HS-27A (cell line): ENCODE measurements at places on chromosomes 1 and 21.

GRCh38 chr1:197677752-197678295, 97.5 kb downstream of the DENND1B start:
- no peak for DNase-seq

DNA sequence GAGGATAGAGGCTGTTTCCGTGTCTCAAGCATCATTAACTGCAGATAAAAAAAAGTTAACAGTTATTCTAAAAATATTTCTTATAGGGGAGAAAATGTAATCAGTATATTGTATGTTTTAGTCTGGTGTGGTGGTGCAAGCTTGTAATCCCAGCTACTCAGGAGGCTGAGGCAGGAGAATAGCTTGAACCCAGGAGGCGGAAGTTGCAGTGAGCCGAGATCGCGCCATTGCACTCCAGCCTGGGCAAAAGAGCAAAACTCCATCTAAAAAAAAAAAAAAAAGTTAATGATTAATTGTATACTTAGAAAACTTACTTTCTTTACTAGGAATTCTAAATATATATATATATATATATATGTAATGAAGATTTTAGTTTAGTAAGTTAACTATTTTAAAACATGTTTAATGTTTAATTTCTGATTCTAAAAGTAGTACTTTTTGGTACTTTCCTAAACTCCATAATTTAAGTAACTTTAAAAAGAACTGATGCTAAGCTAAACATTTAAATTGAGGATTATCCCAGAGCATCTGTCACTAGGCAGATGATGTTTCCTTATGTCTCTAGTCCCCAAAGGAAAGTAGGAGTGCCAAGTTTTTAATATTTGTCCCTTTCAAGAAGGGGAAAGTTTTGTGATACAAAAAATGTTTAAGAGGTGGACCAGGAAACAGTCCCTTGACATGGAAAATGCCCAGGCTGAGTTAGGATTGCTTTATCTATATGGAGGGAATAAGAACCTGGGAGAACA, 66.3 kb downstream of the DYRK1A start:
- DNase-seq = no peak

- no peak for DNase-seq
Measured at GRCh38 chr1:206080026-206080820, 27.2 kb downstream of the RHEX start.

DNA sequence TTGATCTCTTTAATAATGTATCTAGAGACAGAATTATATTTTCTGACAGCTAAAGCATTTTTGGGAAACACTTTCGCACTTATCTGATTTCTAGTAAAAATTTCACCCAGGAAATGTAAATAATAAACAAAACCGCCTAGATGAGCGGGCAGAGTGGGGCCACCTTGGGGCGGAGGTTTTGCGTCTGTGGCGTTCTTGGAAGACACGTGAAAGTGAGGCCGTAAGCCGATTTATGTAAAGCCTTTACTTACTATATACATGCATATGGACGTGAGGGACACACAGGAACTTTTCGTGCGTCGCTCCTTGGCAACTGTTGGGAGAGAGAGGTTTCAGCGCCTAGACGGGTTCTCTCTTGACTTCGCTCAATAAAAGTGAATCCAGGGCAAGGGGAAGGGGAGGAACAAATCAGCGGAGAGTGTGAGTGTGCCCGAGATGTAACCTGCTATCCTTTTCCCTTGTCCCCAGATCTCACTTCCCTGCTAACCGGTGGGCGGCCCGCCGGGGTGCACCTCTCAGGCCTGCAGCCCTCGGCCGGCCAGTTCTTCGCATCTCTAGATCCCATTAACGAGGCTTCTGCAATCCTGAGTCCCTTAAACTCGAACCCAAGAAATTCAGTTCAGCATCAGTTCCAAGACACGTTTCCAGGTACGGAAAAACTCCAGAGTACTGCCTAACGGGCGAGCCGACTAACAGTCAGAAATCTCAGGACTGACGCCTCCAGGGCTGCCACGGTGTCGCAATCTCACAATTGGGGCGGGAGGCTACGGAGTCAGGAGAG, 1.7 kb downstream of the HLX start:
- no peak for DNase-seq

GRCh38 chr21:31235671-31236450, 108.2 kb downstream of the TIAM1 start:
- DNase-seq = peak; percentile 59

DNA sequence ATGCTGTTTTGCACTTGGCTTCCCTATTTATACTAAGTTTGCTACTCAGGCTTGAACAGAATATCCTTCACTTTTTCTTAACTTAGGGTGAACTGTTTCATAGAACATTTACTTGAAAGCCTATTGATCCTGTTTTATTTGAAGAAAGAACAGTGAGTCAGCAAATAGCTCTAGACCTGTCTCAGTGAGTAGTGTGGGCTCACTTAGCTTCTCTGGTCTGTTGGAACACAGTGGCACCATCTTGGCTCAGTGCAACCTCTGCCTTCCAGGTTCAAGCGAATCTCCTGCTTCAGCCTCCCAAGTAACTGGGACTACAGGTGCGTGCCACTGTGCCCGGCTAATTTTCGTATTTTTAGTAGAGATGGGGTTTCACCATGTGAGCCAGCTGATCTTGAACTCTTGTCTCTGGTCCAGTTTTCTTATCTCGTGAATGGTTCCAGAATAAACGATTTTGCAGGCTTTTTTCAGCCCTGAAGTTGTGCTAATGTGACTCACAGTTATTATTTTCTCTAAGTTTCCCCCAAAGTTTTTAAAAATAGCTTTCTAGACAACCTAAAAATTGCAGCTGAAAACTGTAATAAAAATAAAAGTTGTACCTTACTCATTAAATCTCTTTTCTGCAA, 76.8 kb downstream of the KIF1B start:
- no peak for DNase-seq

DNA sequence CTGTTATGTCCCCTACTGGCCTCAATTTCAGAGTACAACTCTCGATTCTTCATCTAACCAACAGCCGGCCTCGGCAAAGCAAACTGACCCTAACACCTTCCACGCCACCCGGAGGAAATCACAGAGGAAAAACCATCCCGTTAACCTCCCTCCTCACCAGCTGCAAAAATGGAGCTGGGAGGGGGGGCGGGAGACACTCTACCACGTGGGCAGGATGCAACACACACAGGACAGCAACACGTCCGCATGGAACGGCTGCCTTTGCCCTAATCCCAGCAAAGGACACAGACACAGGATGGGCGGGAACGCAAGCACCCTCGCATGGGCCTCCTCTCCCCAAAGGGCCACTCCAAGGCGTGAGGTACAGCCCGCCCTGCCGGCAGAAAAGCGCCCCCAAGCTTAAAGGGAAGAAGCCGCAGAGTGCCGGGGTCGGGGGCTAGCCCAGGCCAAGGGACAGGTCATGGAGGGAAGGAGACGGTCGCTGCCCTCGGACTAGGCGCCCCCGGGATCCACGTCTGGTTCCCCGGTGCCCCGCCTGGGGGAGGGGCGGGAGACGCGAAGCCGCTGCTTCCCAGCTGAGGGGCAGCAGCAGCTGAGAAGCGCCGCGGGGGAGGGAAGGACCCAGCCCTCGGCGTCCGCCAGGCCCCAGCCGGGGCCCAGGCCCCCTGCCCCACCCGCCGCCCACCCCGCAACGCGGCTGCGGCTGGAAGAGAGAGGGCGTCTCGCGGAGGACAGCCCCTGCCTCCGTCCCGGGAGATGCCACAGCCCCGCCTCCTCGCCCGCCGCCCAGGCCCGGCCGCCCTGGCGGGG, 590 bp downstream of the FOXJ3 start:
- peak; percentile 48 for DNase-seq

DNA sequence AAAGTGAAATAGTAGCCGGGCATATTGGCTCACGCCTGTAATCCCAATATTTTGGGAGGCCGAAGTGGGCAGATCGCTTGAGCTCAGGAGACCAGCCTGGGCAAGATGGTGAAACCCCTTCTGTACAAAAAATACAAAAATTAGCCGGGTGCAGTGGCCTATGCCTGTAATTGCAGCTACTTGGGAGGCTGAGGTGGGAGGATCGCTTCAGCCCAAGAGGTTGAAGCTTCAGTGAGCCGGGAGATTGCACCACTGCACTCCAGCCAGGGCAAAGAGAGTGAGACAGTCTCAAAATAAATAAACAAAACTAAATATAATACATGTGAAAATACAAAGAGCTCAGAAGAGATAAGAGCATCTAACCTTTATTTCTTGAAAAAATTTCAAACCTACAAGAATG, 2.3 kb upstream of the MSTO1 start:
- no peak for DNase-seq

DNA sequence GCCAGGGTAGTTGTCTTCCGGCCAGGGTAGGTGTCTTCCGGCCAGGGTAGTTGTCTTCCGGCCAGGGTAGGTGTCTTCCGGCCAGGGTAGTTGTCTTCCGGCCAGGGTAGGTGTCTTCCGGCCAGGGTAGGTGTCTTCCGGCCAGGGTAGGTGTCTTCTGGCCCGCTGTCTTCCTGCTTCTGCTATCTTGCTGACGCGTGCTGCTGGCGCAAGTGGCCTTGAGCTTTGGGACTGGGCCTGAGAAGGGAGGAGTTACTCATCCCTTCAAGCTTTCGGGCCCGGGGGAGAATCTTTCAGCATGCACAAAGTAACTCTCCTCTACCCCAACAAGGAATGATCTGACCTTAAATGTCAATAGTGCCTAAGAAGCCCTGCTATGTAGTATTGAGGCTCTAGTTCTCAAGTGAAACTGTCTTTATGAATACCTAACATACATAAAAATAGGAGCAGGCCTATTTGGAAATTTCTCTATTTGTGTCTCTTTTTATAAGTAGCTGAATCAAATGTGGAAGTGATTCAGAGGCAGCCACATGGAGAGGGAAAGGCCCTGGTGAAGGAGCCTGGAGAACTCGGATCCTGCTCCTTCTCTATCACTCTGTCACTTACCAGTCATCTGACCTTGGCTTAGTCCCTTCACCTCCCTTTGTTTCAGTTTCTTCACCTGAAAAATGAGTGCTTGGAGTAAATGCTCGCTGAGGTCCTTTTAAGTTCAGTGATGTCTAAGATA, 65.6 kb downstream of the RGL1 start:
- no peak for DNase-seq

DNA sequence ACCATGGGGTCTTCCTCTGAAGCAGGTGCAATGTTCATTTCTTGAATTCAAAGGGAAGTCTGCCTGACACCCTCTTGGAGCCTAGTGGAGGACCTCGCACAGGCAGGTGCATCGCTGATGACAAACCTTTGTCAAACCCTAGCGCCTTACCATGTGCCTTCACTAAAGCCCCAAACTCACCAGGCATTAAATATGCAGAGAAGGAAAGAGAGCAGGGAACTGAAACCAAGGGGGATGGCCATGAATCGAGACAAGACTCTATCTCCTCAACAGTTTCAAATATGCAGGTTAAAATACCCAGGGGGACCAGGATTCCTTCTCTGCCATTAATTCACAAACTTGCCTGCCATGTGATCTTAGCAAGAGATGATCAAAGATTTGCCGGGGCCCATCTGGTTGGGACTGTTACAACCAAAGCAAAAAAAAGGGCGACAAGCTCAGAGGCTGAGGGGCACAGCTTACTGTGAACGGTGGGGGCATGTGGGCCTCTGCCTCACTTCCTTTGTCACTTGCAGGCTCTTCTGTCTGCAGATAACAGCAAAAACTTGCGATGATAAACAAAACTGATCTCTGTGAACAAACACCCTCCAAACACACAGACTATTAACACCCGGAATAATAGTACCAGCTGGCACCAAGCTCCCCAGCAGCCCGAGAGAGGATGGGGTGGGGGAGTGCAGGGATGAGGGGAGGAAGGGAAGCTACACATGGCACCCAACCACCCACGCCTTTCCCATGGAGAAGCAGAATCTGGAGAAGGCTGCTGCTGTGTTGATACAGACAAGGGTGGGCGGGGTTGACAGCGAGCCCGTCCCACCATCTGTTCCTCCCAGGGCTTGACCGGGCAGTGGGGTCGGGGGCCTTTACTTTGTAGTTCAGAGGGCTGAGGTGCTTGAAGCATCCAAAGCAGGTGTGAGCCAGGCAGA, 33.9 kb downstream of the TMEM63A start:
- DNase-seq = no peak

GRCh38 chr1:167294528-167294927, 73.8 kb downstream of the POU2F1 start:
- no peak for DNase-seq

- DNase-seq = no peak
Measured at GRCh38 chr1:15433471-15433870, 4.8 kb upstream of the CTRC start.

GRCh38 chr1:92931691-92932090, 29.6 kb downstream of the DIPK1A start:
- DNase-seq = no peak

DNA sequence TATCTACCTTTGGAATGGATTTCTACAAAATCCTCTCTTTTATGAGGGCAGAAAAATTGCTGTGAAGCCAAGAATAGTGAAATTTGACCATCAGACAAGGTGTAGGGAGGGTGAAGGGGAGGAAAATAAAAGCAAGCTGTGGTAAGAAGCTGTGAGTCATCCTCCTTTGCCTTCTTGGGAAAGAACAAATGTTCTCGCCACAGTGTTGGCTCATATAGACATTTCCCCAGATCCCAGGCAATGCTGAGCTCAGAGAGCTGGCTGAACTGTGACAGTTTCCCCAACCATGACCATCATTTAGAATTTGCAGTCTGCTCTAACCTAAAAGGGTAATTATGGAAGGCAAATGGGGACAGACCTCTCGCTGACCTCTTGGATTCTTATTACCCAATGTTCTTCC, 235.4 kb downstream of the PBX1 start:
- no peak for DNase-seq

DNA sequence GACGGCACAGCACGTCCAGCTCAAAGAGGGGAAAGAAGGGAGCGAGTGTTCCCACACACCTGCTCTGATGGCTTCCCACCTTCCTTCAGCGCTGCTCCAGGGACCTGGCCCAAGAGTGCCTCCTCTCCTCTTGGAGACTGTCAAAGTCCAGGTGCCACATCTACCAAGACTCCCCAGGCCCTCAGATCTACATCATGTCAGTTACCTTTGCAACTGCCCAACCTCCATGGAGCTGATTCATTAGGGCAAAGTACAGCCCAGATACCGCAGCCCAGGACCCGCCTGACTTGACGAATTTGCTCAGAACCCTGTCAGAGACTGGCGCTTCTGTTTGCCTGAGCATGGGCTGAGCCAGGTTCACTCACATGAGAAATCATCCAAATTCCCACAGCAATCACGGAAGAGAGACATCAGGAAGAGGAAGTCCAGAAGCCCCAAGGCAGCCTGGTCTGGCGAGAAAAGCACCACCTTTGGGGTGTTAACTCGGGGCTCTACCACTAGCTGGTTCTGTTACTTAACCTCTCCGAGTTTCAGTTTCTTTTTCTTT, at the start of gene SEC16B:
Gene SEC16B (minus strand): TSS at position 234 of the 547 bp plus-strand sequence. CDS start 2,077 bp downstream, outside the sequence.
- DNase-seq = no peak

DNA sequence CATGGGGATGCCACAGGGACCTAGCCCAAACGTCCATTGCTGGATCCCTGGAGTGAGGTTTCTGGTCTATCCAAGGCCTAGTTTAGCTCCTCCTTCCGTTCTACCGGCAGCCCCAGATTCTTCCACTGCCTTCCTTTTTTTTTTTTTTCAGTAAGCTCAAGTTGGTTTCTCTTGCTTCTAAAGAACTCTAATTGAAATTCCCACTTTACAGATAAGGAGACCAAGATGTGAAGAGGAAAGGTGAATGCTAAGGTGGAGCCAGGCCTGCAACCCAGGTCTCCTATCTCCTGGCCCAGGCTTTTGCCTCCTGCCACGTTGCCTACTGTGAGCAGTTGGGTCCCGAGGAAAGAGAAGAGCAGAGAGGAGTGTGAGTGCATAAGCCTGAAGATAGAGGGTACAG, 31.5 kb upstream of the CLIC4 start:
- no peak for DNase-seq
